ENCODE measurements at places on chromosomes 5 and 9.

DNA sequence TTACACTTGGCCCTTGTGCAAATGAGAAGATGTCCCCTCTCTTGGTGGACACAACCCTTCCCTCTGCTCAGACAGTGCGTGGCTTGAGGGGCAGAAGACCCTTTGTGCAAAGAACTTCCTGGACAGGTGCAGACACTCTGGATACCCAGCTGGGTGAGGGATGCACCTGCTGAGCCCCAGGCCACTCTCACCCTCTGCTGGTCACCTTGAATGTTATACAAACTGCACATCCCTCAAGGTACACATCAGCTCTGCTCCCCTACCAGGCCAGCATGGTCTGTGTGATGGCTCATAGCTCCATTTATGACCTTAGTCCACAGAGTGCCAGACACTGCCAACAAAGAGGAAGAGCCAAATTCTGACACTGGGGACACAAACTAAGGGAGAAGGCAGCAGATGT, 3.1 kb upstream of the DIRAS2 start:
- DNase-seq: no peak

GRCh38 chr9:129240581-129241211, 62.6 kb upstream of the IER5L start:
- DNase-seq: no peak

GRCh38 chr5:126519637-126520592, 75.1 kb downstream of the ALDH7A1 start:
- DNase-seq: no peak

DNA sequence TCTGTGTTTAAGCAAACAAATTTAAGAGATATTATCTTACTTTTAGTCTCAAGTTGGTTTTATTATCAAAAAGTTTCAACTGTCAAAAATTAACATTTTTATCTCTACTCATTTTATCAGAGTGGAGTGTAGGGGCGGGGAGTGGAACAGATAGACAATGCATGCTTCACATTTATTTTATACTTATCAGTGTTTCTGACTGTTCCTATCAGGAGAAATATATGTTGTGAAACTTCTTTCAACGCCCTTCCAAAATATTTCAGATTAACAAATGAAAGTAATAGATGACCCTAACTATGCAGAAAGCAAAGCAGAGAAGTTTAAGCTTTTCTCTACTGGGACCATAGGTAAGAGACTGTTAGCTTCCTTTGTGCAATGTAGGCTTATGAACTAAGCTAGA, 44.9 kb upstream of the MAST4 start:
- DNase-seq: no peak

Data from central memory CD8-positive, alpha-beta T cell (primary cell).